NCI-H345 (cell line): ENCODE measurements at places on chromosomes 1 and 21.

DNA sequence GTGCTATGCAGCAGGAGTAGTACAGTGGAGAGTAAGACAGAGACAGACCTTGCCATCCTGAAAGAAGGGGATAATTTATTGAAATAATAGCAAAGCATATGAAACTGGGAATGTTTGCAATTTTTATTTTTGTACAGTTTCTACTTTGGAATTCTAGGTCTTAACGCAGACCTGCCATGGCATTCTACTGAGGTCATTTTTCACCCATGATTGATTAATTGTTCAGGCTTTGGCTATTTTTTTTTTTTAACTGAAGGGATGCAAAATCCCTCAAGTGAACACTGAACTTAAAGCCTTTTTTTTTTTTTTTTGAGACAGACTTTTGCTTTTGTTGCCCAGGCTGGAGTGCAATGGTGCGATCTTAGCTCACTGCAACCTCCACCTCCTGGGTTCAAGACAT lies 27.1 kb downstream of the MTF2 start:
- no peak for DNase-seq

DNA sequence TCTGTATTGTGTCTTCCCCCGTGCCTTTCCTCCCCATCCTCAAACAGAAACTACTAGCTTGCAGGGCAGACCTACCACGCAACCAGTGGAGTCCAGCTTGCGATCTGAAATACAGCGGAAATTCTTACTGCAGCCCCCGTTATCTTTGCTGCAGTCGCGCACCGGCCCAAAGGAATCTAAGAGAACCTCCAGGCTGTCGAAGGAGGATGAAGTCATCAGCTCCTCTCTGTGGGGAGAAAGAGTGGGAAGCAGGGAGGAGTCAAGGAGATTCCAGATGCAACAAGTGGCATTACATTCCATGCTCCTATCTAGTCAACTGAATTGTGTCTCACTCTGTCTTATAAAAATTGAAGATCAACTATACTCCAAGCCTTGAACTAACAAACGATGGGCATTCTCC lies 206.9 kb downstream of the ASTN1 start:
- no peak for DNase-seq

DNA sequence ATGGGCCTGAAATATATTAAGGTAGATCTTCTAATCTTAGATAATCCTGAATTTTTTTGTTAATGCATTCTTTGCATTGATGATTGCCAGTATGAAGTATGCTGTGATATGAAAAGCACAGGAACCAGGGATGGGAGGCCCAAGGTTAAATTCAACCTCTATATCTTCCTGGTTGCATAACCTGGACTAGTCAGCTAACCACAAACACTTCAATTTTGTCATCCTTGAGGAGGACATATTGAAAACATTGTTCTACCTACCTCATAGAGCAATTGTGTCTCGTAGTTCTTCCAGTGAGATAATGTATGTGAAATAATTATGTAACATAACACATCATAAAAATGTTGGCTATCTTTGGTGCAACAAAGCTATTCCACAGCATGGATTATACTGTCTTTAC lies 25.6 kb downstream of the PDC start:
- no peak for DNase-seq

- DNase-seq = no peak
These were observed 19.3 kb downstream of the TAL1 start for GRCh38 chr1:47212636-47213229.

GRCh38 chr1:40944326-40944725 lies 35.2 kb upstream of the CTPS1 start:
- DNase-seq = no peak

DNA sequence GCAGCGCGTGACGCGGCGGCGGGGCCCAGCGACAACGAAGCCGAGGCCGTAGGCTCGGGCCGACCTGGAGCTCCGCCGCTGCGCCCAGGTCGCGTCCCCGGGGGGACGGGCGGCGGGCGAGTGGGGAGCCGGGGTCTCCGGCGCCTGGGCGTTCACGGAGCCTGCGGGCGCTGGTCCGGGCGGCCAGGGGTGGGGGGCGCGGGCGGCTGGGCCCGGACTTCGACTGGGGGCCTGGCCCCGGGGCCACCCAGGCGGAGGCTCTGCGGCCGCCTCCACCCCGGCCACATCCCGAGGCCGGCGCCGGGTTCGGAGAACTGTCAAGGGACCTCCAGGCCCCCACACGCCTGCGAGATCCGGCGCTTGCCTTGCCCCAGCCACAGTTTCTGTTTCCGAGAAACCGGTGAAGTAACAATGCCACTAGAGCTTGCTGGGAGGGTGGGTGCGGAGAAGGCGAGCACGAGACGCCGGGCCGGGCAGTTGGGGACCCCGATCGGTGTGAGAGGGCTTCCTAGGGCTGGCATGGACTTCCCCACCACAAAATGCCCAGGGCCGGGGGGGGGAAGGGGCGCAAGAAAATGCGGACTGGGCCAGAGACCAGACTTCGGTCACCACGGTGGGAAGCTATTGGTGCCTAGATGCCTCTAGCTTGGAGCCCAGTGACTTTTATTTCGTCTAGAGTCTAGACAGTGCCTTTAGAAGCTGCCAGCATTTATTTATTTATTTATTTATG lies 501 bp downstream of the FBXO6 start:
- peak; percentile 41 for DNase-seq

GRCh38 chr1:156103521-156103947 lies 11.0 kb upstream of the LMNA start:
- DNase-seq = no peak

GRCh38 chr1:157948312-157949073 lies 45.0 kb upstream of the KIRREL1 start:
- DNase-seq = no peak

GRCh38 chr1:188872376-188872775 lies 1605.3 kb downstream of the BRINP3 start:
- DNase-seq = no peak

- DNase-seq = no peak
These were observed 54.5 kb downstream of the LGR6 start for GRCh38 chr1:202247837-202248795.

- no peak for DNase-seq
These were observed 18.5 kb upstream of the LRRC53 start for GRCh38 chr1:74530892-74531291.

DNA sequence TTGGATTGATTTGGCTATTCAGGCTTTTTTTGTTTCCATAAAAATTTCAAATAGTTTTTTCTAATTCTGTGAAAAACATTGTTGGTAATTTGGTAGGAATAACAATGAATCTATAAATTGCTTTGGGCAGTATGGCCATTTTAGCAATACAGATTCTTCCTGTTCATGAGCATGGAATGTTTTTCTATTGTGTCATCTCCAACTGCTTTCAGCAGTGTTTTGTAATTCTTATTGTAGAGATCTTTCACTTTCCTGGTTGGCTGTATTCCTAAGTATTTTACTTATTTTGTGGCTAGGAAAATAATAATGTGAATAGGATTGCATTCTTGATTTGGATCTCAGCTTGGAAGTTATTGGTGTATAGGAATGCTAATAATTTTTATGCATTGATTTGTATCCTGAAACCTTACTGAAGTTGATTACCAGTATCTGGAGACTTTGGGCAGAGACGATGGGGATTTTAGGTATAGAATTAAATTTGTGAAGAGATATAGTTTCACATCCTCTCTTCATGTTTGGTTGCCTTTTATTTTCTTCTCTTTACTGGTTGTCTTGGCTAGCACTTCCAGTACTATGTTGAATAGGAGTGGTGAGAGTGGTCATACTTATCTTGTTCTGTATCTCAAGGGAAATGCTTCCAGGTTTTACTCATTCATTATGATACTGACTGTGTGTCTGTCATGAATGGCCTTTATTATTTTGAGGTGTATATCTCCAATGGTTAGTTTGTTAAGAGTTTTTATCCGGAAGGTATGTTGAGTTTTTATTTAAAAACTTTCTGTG lies 57.3 kb downstream of the DRAM2 start:
- DNase-seq = no peak

DNA sequence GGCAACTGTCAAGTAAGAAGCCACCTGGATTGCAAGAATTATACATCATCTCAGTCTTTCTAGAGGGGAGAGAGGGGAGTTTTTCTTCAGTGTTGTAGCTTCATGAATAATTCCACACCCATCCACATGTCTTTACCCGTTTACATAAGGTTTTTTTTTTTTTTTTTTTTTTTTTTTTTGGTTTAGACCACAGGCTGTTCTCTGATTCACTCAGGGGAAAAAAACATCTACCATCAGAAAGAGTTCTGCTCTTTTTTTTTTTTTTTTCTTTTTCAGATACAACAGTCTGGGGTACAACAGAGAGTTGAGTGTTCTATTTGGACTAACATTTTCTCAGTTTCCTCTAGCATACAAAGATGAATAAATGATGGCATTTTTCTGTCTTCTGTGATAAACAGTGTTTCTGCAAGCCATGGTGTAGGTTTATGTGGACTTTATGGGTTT lies 4.9 kb upstream of the KIF14 start:
- DNase-seq = no peak

DNA sequence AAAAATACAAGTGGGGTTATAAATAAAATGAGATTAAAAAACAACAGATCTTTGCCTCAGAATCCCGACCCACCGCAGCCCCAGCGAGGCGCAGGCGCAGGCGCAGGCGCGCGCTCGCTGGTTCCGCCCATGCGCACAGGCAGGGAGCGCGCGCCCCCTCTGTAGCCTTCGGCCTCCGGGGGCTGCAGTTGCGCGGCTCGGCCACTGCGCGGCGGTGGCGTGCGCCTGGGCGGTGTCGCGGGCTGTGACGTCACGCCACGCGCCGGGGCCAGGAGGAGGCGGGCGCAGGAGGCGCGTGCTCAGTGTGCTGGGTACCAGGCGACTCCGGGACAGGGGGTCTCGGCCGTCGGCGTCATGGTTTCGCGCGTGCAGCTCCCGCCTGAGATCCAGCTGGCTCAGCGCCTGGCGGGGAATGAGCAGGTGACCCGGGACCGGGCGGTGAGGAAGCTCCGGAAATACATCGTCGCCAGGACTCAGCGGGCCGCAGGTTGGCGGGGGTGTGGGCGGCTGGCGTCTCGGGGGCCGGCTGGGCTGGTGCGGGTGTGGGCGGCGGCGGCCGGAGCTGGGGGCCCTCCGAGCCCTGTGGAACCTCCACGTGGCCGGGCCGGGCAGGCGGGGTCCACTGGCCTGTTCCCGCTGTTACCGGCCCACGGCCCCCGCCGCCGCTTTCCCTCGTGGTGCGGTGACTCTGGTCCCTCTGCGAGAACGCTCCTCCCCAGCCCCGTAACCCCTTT lies at the start of gene RRP1:
TSS of gene RRP1 (plus strand) at position 302 of the 734 bp plus-strand sequence. CDS start at position 355, 53 bp downstream.
- peak; percentile 94 for DNase-seq

DNA sequence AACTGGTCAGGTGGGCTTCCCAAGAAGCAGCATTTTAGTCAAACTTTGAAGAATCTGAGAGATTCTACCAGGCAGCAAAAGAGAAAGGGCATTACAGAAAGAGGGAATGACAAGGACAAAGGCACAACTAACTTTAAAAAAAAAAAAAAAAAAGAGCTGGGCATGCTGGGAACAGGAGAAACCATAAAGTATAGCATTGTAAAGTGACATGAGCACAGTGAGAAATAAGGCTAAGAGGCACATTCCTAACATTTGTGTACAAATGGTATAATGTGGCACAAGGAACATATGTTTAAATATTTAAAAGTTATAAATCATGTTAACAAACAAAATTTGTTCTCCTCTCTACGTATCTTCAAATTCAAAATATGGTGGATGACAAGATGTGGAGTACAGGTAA lies 69.6 kb downstream of the CLCA4 start:
- no peak for DNase-seq

GRCh38 chr1:147712605-147713004 lies 42.3 kb upstream of the ACP6 start:
- DNase-seq = no peak

GRCh38 chr1:108011295-108011694 lies 46.3 kb upstream of the VAV3 start:
- no peak for DNase-seq

DNA sequence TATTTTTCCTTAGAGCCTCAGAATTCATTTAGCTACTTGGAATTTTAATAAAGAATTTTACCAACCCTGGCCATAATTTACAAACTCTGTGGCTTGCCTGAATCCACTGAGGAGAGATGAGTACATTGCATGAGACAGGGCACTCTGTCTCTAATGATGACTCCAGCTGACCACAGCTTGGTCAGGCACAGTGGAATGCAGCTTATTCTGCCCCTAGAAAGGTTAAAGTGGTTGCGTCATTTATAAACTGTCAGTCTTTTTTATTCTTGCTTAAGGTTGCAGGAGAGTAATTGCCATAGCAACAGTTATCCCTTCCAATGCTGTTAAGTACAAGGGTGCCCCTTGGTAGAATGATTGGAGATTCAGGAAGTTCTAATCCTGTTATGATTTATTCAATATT lies 28.3 kb downstream of the PDE4B start:
- no peak for DNase-seq

- DNase-seq = no peak
These were observed 81.8 kb upstream of the SGIP1 start for GRCh38 chr1:66452162-66452561.

GRCh38 chr1:23585321-23586022 lies 26.2 kb upstream of the ID3 start:
- DNase-seq = no peak

DNA sequence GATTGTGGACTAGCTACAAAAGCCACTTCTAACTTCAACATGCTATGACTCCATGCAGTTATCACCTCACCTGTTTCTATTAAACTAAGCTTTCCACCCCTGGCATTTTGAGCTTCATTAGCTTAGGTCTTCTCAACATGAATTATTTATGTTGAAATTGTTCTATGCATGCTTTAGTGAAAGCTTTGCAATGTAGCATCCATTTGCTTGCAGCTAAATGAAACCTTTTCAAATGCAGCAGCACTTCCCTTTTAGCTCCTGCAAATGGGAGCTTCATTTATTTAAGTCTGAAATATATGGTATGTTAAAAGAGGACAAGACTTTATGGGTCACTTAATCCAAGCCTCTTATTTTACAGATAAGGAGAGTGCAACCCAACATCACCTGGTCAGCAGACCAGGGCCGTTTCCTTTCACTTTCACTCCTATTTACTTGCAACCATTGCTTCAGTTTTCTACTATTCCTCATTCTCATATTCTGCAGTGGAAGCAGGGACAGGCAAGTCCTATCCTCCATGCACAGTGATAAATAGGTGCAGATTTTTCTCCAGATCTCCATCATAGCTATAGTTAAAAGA lies 56.4 kb upstream of the SAMSN1 start:
- no peak for DNase-seq

DNA sequence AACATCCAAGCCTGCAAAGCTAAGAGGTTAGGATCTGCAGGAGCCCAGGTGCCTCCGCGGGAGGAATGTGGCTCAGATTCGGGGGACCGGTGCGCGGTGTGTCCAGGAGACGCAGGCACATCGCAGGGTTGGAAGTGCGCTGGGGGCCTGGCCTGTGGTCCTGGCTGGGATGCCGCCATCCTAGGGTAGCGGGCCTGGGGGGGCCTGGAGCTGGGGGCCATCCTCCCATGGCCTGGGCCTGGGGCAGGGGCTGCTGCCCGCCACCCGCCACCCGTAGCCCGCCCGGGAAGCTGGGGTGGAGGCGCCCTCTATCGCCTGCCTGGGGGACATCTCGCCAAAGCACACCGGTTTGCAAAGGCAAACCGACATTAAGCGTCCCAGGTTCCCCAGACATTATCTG lies 170.6 kb upstream of the ARHGEF16 start:
- no peak for DNase-seq

DNA sequence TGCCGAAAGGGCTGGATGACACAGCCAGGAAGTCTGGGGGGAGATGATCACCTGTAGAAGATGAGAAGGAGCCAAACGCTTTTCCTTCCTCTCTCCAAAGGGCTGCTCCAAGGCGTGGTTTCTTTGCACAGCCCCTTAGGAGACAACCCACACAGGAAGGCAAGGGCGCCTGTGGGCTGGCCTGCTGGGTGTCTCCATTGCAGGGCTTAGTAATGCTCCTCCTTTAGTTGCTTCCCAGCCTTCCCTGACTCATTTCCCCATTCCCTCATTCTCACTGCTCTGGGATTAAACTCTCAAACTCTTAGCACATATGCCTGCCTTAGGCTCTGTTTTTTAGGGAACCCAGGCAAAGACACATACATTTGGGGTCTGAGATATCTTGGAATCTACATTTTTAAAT lies 1.7 kb upstream of the CLCA1 start:
- DNase-seq = no peak
